ENCODE measurements at places on chromosomes 2 and 18.

GRCh38 chr2:178401994-178402437 lies 49.0 kb downstream of the PRKRA start:
- no peak for DNase-seq

DNA sequence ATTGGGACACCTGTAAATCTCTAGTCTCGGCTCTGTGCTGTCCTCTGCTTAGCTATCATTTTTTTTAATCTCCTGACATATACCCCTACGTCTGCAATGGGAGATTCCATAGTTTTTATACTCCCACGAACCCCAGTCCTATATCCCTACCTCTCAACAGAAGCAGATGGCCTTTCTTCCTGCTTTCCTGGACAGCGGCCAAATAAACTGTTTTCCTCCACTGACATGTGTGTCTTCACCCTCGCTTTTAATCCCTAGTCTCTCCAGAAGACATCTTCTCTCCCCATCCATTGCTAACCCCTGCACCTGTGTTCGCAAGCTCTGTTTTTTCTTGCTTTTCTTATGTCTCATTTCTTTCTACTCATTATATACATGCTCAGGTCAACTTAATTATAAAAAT lies 395.4 kb downstream of the EPHA4 start:
- no peak for DNase-seq

- DNase-seq = no peak
These were observed 20.2 kb downstream of the MGAT4A start for GRCh38 chr2:98710734-98711133.

DNA sequence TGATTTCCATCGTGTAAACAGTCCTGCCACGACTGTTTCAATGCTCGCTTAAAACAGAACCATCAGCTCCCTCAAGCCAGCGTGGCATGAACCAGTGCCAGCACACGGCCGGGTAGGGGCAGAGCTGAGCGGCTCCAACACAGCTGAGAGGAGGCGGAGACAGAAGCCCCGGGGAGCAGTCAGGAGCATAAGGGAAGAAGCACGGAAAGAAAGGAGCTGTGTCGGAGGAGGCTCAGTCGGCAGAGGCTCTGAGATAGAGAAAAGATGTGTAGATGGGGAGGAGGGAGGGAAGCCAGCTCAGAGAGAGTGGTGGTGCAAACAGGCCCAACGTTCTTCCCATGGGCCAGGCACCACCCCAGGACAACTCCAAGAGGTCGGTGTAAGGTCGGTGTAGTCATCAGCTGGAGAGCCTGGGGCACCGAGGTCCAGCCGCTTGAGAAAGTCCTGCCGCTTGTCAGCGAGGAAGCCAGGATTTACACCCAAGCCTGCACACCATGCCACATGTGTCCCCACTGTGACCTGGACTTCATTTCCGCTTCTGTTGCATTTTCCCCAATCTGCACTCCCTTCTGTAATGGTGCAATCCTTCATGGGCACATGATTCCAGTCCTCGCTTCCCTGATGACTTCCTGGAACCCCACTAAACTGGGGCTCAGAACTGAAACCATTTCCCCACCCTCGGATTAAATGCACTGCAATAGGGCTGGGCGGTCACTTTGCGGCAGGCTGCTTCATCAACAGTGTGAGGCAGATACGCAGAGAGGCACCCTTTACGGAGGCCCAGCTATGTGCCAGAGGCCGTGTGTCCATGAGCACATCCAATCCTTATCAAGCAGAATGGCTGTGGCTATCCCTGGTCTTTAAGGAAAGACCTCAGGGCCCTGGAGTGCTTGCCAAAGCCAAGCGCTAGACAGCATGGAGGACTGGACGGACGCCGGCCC lies 43.5 kb downstream of the CYP27C1 start:
- peak; percentile 45 for DNase-seq

DNA sequence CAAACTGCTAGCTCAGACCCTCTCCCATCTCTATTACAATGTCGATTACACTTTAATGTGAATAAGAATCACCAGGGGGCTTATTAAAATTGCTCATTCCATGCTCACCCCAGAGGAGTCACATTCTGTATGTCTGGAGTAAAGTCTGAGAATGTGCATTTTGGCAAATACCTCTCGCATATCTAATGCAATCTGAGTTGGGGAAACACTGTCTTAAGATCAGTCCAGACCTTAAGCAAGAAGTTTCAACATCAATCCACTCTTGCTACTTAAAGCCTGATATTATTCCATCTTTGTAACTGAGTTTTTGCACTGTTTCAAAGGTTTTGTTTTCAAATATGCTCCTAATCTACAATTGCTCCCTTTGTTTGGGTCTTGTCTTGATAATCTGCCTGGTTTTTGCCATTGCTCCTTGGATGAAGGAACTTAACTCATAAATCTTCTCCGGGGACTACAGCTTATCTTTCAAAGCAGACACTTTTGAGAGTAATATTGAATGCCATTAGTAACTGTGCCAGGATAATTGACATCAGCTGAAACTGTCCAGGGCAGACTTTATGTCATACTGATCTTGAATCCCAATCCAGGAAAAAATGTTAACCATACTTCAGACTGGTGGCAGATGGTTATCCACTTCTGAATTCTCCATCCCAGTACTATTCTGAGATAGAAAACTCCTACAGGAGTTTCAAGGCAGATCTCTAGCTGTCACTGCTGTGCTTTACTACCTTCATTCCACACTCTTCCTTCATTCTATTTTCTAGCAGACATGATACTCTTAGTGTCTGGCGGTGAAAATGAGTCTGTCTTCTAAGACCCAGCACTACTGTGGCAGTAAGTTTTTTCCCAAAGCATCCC lies 200.9 kb downstream of the ERBB4 start:
- no peak for DNase-seq

DNA sequence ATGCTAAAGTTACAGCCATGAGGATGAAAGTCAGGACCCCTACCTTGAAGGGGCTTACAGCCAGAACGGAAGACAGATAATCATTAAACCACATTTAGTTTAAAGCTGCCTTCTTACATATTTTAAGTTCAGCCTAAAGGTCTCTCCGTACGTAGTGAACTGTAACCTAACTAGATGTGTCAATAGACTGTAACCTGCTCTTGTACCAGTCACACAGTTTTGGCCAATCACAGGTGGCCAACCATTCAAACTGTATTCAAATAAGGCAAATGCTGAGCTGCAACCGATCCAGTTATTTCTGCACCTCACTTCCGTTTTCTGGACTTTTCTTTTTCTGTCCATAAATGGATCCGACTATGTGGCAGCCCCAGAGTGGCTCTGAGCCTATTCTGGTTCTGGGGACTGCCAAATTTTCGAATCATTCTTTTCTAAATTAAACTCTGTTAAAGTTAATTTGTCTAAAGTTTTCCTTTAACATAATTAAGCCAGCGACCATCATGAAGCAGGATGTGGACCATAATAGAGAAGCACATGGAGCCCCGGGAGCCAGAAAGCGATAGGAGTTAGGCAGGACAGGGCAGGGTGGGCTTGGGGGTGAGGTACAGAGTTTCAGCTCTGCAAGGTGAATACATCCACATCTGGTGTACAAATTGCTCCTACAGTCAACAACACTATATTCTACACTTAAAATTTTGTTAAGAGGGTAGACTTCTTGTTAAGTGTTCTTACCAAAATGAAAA lies 48.4 kb upstream of the YPEL5 start:
- DNase-seq = no peak

GRCh38 chr18:70459731-70460130 lies 170.9 kb downstream of the SOCS6 start:
- no peak for DNase-seq

DNA sequence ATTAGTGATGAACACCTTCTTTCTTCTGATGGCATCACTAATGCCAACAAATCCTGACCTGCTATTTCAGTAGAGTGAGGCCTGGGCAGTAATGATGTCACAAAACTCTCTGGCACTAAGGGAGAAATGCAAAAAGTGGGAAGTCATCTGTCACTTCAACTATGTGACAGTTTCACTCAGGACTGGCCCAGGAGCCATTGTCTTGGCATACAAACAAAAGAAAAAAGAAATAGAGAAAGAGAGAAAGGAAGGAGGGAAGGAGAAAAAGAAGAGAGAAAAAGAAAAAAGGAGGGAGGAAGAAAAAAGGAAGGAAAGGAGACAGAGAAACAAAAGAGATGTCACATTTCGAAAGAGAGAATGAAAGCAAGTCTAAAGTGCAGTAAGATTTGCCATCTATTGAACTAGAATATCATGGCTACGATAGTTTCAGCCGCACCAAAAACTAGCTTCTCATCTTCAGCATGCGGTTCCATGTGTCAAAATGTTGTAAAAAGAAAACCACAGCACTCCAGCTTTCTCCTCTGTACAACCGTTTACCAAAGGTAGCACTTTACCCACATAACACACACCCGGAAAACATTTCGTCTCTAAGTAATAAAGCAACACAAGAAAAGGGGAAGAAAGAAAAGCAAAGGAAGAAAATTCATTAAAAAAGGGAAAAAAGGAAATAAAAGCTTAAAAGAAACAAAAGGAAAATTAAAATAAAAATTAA lies 50.1 kb downstream of the CD226 start:
- no peak for DNase-seq

GRCh38 chr2:10329880-10330699 lies 27.4 kb downstream of the HPCAL1 start:
- no peak for DNase-seq

- no peak for DNase-seq
These were observed 57.5 kb upstream of the AGPS start for GRCh38 chr2:177334940-177335543.

DNA sequence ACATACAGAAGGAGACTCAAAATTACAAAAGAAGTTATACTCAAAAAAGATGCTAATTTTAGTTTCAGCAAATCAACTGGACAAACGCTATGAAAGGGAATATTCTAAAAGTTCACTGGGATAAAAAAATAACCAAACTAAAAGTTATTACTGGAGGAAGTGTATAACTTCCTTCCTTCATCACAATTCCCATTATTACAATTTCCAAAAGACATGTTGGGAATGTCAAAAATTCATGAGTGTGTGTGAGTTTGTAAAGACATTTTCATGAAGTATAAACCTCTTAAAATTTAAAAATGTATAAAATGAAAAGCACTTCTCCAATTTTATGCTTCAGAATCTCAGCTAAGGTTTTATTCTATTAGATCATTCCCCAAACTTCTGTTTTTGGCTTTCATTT lies 67.8 kb downstream of the MERTK start:
- DNase-seq = no peak
